Parietal lobe (tissue), 2 donors: ENCODE measurements at places on chromosomes 5 and 9. TPM values are rescaled to one million over a fixed set of nuclear protein-coding genes. Genes with fewer than 3 reads are reported as not detected.

The RETREG1 gene
- 67.9 TPM for total RNA-seq

The SPAG8 gene
- 4.1 TPM for total RNA-seq

The TNFSF15 gene
- under 0.01 TPM for total RNA-seq

The COL23A1 gene
- total RNA-seq, result 0.94 TPM

The CDH12 gene
- total RNA-seq, result 36.6 TPM

The PCDHGA3 gene
- total RNA-seq, result 11.0 TPM

The OR1J2 gene
- total RNA-seq, result not detected

The RAD50 gene
- 64.2 TPM for total RNA-seq

The FAM153A gene
- 4.7 TPM for total RNA-seq

The CFAP157 gene
- total RNA-seq, result 0.94 TPM

The PLCXD3 gene
- total RNA-seq, result 9.1 TPM

The SV2C gene
- 1.9 TPM for total RNA-seq

The TNC gene
- total RNA-seq, result 101 TPM

The CDC42SE2 gene
- total RNA-seq, result 84.8 TPM

The FAM200C gene
- total RNA-seq, result 32.9 TPM

The NSMF gene
- total RNA-seq, result 66.7 TPM

The ZNF189 gene
- 53.8 TPM for total RNA-seq

The RGS3 gene
- 15.3 TPM for total RNA-seq

The NINJ1 gene
- total RNA-seq, result 7.8 TPM

The C5orf47 gene
- 0.31 TPM for total RNA-seq

The TUSC1 gene
- 10.0 TPM for total RNA-seq

The SEMA6A gene
- 71.4 TPM for total RNA-seq

The CHSY3 gene
- total RNA-seq, result 26.6 TPM

The EMB gene
- total RNA-seq, result 3.1 TPM

The HAVCR1 gene
- 0.94 TPM for total RNA-seq

The RHOBTB3 gene
- 198 TPM for total RNA-seq

The LRRC70 gene
- 8.5 TPM for total RNA-seq

The PCDHA12 gene
- 40.4 TPM for total RNA-seq

The CER1 gene
- total RNA-seq, result 0.63 TPM

The CCNI2 gene
- total RNA-seq, result 0.94 TPM

The HRH2 gene
- 8.8 TPM for total RNA-seq
